ENCODE measurements at places on chromosomes 7 and 10.

- DNase-seq = no peak
These were observed 4.6 kb downstream of the ST7 start for GRCh38 chr7:116957874-116958273.

GRCh38 chr10:114822444-114823076 is 980 bp downstream of the FHIP2A start:
- no peak for DNase-seq

GRCh38 chr7:29622335-29623265 is 59.0 kb downstream of the PRR15 start:
- peak; percentile 89 for DNase-seq

DNA sequence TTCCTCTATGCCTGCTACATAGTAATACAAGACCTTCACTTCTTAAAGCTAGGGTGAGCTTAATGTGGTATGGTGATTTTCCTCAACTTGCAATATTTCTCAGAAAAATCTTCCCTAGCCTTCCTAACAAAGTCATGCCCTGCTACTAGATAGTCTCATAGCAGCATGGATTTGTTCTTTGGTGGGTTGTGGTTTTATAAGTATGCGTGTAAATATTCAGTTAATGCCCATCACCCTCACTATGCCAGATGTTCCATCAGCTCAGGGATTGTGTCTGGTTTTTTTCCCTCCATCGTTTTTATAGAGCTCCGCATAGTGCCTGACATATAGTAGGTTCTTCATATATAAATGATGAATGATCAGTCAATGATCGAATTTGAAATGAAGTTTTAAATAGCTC is 182.8 kb downstream of the CREB5 start:
- DNase-seq = no peak

DNA sequence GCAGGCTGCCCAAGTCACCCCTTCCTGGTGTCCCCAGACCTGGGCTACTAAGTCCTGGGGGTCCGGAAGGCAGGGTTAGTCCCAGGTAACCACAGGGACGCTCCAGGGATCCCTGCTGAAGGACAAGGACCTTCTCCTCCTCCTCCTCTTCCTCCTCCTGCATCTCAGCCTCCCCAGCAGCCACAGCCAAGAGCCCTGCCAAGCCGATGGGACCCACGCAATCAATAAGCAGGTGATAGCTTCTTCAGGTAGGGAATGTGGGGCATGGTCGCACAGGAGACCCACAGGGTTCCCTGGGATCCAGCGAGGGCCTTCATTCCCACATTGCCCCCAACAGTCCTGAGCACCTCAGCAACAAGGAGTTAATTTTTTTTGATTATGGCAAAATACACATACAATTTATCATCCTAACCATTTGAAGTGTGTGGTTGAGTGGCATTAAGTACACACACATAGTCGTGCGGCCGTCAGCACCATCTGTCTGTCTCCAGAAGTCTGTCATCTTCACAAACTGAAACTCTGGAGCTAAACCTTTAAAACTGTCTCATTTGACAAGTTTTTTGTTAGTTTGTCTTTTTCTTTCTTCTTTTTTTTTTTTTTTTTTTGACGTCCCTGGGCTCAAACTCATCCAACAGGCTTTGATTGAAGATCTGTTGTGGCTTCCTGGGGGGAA is 12.1 kb downstream of the CRYGN start:
- no peak for DNase-seq

DNA sequence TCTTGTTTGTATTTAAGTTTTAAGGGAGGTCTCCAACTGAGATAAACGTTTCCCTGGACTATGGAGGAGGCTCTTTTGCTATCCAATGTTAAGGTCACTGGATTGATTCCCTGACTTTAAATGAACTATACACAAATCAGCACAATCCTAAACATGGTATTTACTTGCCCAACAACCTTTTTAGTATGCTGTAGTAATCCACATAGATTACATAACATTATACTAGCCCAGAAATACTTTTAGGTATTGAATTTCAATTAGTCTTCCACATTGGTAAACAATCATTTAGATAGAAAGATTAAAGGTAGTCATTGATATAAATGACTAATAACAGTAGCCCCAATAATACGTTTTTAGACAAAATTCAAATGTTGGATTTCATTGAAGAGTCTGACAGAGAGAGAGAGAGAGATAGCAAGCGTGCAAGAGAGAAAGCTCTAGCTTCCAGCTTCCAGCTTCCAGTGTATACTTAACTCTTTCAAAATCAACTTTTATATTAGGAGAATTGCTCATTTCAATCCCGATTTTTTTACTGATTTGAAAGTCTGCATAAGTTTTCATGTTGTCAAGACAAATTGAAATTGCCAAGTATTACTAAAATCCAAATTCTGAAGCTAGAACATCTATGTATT is 155.8 kb downstream of the DOCK4 start:
- no peak for DNase-seq

DNA sequence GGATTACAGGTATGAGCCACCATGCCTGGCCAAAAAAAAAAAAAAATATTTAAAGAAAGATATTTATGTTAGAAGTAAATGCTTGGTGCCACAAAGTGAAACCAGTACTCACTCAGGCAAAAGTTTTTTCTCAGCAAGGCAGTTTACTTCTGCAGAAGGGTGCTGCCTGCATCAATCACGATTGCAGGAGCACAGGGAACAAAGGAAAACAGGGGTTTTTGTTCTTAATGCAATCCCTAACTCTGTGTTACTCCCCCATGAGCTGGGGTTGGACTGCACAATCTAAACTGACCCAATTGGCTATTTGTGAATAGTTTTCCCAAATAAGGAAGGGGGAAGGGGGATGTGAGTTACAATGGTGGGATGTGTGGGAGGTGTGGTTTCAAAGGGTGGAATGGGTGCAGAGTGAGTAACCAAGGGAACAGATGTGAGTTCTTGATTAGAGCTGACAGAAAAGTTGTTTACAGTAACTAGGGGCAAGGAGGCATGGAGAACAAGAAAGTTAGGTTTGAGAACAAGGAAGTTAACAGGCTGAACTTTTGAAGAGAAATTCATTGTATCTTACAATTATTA is 255.4 kb downstream of the TYW1 start:
- DNase-seq = no peak

GRCh38 chr7:4959893-4960292 is 906 bp upstream of the MMD2 start:
- DNase-seq = no peak

GRCh38 chr7:5484921-5485320 is 61.3 kb upstream of the TNRC18 start:
- no peak for DNase-seq

GRCh38 chr7:117830422-117830954 is 42.8 kb downstream of the CTTNBP2 start:
- no peak for DNase-seq

GRCh38 chr10:94423627-94424026 is 21.3 kb downstream of the TBC1D12 start:
- no peak for DNase-seq

DNA sequence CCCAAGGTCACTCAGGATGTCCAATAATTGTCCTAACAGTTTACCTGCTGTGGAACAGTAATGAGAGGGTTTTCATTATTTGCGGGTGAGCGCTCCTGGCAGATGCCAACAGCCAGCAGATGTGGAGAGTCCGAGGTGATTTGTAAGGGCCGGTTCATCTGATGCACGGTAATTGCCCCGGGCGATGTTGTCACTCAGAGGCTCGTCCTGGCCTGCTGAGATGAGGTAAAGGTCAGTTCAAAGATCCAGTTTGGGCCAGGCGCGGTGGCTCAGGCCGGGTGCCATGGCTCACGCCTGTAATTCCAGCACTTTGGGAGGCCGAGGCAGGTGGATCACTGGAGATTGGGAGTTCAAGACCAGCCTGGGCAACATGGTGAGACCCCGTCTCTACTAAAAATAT is 16.9 kb downstream of the LHPP start:
- DNase-seq = no peak

DNA sequence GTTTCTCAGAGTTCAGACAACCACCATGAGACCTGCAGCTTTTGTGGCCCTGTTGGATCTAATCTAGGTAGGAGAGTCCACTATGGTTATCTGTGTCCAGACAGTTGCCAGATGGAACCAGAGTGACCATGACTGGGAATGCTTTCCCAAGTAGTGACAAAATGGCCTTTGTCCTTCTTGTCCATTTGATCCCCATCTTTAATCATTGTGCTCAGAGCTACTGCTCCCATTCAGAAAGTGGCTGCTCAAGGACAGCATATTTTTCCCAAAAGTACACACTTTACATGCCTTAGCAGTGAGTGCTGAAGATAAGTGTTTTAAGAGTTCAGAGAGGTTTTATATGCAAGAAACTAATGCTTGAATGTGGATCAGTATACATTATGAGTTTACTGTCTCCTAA is 5.4 kb upstream of the ACSM6 start:
- no peak for DNase-seq

DNA sequence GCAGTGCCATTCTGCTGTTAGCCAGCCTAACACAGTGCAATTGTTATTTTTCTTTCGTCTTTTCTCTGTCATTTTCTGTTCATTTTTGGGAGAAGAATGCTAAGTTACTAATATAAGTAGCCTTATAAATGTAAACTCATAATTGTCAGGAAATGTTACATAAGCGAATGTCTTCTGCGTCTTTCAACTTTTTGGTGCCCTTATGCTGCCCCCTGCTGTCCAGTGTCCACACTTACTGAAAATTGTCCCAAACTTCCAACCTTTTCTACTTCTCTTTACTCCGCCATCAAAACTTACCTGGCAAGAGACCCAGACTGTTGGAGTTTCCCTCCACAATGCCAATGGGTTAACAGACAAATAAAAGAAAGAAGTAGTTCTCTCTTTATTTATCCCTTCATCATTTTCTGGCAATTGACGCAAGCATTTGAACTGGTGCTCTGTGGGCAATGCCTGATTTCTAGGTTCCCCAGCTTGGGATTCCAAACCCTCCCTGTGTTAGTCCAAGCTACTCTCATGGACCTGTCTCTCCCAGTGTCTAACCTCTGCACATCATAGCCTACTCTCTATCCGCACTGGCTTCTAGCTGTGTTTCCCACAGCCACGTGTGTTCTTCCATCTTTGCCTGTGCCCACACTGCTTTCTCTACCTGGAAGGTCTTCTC is 21.0 kb upstream of the EPC1 start:
- DNase-seq = no peak

GRCh38 chr10:50420196-50420595 is 168.9 kb upstream of the ASAH2 start:
- DNase-seq = no peak

DNA sequence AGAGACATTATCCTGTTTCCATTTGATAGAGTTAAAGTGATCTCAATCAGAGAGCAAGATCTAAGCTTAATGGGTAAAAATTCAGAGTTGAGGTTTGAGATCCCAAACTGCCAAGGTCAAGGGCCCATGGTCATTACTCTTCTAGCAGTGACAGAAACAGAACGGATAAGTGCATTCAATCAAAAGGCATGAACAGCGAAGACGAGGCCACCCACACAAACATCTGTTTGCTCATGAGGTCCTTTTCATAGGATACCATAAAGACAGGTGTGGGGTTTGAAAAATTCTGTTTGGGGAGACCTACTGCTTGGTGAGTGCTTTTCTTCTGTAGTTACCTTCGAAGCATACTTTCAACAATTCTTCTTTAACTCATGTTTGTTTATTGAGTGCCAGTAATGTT is 58.3 kb downstream of the SEMA3C start:
- no peak for DNase-seq

- no peak for DNase-seq
These were observed 37.6 kb upstream of the ENO4 start for GRCh38 chr10:116811691-116812090.

Measured in AG09309 (cell line).